Fibroblast of skin of right quadriceps (primary cell): ENCODE measurements at places on chromosomes 4 and X.

DNA sequence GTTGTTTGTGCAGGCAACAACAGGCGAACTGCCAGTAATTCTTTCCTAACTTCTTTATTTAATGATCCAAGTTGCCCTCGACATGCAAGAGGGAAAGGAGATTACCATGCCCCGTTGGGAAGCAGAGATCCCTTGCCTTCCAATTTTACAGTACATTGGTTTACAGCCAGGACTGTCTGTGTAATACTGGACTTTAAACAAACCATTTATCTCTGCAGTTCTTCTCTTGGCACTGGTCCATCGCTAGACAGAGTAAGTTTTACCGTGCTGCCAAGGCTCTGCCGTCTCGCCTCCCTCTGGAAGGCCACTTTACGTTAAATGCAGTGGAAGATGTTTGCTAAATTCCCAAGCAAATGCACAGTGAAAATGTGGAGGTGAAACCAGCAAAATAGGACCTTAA is 660.3 kb upstream of the PRKX start:
- no peak for DNase-seq

- no peak for DNase-seq
Observed at GRCh38 chr4:17823871-17824669, 13.3 kb downstream of the NCAPG start.

DNA sequence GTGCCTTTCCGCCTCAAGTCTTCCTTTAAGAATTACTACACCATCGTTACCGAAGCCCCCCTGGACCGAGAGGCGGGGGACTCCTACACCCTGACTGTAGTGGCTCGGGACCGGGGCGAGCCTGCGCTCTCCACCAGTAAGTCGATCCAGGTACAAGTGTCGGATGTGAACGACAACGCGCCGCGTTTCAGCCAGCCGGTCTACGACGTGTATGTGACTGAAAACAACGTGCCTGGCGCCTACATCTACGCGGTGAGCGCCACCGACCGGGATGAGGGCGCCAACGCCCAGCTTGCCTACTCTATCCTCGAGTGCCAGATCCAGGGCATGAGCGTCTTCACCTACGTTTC is 2.2 kb downstream of the PCDH10 start:
- peak; percentile 3 for DNase-seq

- no peak for DNase-seq
Observed at GRCh38 chr4:39596971-39597370, 41.7 kb downstream of the SMIM14 start.

DNA sequence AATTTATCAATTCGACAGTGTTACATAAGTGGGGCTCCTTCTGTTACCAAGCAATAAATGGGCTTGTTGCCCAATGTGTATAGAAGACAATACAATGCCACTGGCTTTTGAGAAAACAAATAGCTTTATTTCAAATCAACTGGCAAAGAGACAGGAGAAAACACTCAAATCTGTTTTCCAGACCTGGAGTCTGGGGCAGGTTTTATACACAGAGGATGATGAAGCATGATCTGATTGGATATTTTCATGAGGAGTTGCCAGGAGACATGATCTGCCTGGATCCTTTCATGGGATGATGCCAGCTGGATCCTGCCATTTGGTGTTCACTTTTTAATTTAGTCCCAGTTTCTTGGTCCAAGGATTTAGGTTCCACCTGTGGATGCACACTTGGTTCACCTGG is 287.9 kb downstream of the CXXC4 start:
- no peak for DNase-seq

- no peak for DNase-seq
Observed at GRCh38 chr4:78185117-78185516, 128.0 kb downstream of the FRAS1 start.

GRCh38 chr4:18630218-18631110 is 608.9 kb upstream of the LCORL start:
- no peak for DNase-seq

GRCh38 chrX:1754077-1754476 is 139.2 kb downstream of the ASMT start:
- DNase-seq = peak; percentile 82

GRCh38 chr4:23614284-23614892 is 275.5 kb downstream of the PPARGC1A start:
- DNase-seq = no peak

DNA sequence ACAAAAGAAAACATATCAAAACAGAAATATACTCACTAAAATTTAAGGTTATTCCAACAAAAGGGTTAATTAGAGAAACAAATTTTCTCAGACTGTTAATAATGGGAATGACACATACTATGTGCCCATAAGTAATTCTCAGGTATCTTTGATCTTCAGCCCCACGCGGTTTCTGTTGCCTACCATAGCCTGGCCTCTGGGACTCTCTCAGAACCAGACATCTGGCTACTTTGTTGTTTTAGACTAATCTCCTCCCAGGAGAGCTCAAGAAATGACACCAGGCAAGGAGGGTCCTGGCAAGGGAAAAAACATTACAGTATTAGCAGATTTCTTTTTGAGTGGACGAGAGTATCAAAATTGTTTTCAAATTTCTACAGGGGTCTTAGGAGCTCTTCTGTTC is 43.7 kb downstream of the SLC10A7 start:
- DNase-seq = no peak

DNA sequence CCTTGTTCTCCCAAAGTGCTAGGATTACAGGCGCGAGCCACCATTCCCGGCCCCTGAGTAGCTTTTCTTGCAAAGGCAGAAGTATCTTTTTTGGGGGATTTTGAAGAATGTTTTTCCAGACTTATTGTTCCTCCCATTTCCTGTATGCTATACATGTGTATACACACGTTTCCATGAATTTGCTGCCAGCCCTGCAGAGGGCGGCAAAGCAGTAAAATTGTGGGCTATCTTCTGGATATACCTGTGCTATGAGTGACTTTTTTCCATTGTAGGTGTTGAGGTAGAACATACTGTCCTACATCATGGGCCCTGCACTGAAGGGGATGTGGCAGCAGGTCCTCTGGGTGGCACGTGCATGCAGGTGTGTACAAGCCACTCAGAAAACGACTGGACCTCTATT is 16.9 kb upstream of the MED28 start:
- no peak for DNase-seq

GRCh38 chrX:43525901-43526610 is 130.0 kb upstream of the MAOA start:
- no peak for DNase-seq

- DNase-seq = no peak
Observed at GRCh38 chrX:69034451-69034850, 130.8 kb downstream of the PJA1 start.

DNA sequence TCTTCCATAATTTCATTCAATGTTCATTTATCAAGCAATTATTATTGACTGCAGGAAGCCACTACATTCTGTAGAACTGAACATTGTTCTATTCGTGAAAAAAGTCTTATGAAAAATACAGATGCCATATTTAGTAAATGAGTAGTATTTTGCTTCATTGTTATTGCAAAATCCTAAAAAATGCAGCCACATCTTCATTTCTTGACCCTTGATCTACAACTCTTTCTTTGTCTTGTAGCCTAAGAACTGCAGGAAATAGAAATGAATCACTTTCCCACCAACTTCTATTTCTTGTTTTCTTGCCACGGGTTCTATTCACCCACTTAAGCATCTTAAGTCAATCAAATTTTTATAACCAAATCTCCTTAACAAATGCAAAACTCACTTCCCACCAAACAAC is 63.3 kb downstream of the KCNIP4 start:
- DNase-seq = peak; percentile 61

- peak; percentile 39 for DNase-seq
Observed at GRCh38 chr4:39698424-39699009, 581 bp downstream of the UBE2K start.

DNA sequence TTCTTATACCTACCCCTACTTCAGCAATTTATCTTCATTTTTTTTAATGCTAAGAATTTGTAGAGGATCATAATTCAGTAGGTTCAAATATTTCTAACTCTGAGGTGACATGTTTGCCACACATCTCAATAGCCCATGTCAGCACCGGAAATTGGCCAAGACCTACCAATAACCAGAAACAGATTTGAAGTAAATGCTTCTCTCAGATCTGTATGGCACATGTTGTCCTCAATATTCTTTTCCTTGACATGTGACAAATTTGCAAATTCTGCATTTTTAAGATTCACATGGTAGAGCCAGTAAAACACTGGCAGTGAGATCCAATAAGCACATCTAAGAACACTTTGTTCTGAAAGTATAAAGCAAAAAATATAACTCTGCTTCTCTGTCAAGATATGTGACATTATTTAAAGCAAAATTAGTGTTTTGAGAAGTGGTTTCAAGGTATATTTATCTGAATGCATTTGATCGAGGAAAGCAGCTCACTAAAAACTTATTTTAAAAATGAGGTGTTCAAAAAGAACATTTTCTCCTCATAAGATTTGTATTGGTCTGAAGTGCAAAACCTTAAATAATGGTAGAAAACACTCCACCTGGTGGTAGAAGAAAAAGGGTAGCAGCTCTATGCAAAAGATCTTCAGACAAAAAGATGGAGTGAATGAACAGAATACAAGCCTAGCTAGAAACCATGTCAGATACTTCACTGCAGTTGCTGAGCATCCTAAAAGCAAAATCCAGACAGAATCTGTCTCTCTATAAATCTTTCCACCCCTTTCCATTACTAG is 513.8 kb upstream of the FAM241A start:
- no peak for DNase-seq

- no peak for DNase-seq
Observed at GRCh38 chr4:161803171-161803570, 360.6 kb downstream of the FSTL5 start.

DNA sequence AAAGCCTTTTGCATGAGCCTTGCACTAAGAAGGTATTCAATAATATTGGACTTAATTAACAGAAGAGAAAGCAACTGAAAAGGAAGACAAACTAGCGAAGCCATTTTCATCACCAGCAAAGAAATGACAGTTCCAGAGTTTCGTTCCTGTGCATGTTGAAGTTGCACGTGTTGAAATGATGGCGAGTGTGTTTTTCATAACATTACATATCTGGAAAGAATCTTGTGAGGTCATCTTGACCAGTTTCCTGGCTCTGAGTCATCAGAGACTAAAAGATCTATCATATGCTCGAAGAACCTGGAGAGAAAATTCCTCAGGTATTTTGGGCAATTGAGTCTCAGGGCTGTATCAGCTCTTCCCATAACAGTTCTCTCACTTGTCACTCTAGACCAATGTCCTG is 106.2 kb upstream of the MAML3 start:
- DNase-seq = peak; percentile 80

DNA sequence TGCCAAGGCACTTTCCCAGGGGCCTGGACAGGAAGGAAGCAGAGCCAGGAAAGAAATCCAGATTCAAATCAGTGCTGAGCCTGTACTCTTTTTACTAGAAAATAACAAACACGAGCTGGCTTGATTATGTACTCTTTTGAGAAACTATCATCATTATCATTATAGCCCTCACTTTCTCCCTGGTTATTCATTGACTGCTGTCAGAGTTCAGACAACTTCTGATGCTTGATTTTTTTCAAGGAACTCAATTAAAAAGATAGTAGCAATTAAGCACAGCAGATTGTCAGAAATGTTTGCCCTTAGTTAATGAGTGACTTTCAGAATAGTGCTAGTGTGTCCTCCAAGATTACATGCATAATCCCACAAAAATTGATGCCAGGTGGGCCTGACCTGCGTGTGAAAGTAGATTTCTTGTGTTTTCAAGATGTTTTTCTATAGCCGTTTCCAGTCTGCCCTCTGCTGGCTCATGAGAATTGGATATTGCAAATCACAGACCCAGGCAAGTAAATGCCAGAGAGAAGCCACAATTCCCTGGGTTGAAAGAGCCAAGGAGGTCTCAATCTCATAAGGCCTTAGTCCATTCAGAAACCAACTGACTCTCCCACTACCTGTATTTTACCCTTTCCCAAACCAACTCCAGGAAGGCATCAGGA is 14.3 kb upstream of the PNPLA4 start:
- DNase-seq = peak; percentile 9

DNA sequence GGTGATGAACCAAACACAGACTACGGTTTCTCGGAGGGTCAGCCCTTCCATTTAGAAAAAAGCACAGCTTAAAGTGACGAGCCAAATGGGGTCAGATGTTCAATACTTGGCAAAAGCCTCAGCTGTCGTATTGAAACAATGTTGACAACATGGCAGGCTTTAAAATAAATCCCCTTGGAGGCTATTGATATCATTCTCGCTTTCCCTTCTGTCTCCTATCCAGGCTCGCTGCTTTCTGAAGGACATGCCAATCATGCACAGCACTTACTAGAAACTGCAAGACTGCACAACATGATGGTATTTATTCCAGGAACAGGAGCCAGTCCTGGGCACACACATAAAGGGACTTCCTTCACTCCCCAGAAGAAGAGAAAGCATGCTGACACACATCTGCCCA is 137.9 kb downstream of the SLC7A11 start:
- no peak for DNase-seq

DNA sequence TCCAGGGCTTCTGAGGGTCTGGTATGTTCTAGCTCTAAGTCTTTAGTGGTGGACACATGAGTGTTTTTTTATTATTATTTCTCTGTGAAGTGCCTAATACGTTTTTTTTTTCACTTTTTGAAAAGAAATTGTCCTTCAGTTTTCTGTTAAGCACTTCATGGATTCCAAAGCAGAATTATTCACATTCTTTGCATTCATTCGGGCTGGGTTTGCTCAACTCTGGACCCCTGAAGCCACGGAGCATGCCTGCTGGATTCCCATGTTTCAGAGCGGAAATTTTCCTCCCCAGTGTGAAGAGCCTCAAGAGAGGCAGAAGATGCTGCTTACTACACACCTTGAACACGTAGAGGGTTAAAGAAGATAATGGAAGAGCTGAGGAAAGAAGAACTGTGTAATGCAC is 107.5 kb downstream of the EGF start:
- DNase-seq = peak; percentile 67

GRCh38 chr4:122827258-122827878 is 737 bp downstream of the FGF2 start:
- DNase-seq = peak; percentile 47

- no peak for DNase-seq
Observed at GRCh38 chr4:14864365-14865030, 137.8 kb upstream of the CPEB2 start.

DNA sequence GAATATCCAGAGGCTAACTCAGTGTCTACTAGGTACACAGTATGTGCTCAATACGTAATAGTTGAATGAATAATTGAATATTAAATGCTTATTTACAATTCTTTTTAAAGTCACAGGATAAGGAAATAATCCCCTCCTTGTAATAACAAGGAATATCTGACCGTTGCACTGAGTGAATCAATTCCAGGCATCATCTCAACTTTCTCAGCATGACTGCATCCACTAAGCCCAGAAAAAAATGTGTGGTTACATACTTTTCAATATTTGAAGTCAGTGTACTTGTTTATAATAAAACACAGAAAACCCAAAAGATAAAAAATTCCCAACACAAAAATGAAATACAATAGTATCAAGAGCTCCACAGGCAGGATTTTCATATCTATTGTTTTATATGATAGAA is 105.4 kb downstream of the TMEM144 start:
- DNase-seq = peak; percentile 77

DNA sequence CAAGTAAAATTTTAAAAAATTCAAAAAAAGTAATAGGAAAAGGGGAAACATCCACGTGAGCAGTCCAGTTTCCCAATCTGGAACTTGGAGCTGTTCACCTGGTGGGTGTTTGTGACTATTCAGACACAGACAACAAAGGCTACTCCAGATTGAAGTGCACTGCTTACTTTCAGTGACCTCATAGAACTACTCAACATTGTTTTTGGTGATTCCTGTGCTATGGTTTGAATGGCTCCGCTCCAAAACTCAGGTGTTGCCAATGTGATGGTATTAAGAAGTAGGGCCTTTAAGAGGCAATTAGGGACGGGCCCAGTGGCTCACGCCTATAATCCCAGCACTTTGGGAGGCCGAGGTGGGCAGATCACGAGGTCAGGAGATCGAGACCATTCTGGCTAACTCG is 22.1 kb downstream of the SH3RF1 start:
- no peak for DNase-seq
